ELR (cell line): ENCODE measurements at places on chromosomes 2 and 18.

GRCh38 chr2:133642791-133643191 is 74.5 kb upstream of the NCKAP5 start:
- no peak for DNase-seq

- DNase-seq: no peak
Measured at GRCh38 chr18:23772327-23773024, 83.2 kb downstream of the LAMA3 start.

DNA sequence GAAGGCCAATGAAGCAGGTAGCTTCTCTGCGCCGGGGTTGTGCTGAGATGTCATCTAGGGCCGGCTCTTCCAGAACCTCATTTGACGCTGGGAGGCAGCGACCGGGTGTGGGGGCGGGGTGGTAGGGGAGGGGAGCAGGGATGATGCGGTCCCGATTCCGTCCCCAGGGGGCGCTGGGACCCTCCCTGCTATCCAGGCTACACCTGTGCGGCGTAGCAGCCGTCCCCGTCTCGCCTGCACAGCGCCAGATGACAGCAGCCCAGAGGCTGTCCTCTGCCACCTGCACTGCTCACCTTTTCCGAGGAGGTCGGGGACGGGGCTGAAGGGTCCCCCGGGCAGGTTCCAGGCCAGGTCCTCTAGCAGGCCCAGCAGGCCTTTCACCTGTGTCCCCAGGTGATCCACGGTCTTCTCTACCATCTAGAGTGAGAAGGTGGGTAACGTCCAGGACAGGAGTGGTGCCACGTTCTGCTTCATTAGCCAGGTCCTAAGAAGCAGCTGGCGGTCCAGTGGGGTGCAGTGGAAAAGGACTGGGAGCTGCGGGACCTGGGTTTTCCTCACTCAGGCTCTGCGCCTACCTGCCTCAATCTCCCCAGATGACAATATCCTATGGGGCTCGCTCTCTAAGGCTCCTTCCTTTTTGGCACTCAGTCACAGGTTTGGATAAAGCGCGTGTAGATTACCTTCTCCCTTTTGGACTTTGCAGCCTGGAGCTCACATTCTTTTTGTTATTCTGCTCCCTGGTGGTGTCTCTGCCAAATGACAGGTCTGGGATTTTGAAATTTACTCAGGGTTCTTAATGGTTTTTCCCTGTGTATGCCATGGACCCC is 56.0 kb upstream of the RAB6C start:
- DNase-seq: peak; percentile 29

DNA sequence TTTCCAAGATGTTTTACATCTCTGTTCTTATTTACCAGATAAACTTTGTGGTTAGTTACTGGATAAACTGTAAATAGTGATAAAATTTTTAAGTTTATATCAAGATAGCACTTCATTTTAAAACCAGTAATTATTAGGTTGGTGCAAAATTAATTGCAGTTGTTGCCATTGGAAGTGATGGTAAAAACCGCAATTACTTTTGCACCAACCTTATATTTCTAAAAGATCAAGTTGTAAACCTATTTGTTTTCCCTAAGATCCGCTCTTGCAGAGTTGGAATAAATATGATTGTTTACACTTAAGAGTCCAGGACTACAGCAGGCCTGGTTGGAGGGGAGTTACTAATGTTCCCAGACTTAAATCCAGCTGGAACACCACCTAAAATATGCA is 479 bp upstream of the AOX1 start:
- no peak for DNase-seq

DNA sequence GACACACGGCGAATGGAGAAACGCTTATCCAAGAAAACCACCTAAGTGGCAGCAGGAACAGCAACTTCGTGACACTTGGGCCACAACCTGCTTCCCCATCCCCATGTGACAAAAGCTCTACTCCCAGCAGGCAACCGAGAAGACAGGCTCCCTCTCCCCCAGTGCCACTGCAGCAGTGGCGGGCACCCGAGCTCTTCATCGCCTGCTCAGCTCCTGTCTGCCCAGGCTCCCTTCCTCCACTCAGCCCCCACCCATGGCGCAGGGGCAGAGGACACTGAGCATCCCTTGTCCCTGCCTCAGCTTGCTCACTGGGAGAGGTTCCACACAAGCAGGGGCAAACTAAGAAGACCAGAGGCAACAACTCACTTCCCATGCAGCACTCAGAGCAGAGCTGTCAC is 22.9 kb downstream of the SLC66A2 start:
- DNase-seq: no peak

GRCh38 chr2:64663402-64663801 is 9.7 kb upstream of the SERTAD2 start:
- no peak for DNase-seq

DNA sequence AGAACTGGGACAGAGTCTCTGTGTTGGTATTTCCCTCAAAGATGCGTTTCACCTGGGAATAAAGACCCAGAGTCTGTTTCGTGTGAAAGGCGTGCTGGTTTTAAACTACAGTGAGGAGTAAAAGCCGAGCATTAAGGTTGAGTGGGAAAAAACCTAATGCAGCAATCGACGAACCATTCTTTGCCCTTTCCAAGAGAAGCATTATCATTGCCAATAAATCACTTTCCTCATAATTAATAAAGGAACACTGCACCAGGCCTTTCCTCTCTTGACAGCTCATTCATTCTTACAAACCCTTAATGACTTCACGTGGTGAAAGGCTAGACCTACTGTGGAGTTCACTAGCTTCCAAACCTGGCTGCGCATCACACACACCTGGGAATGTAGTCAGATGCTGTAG is 896 bp upstream of the SLC8A1 start:
- no peak for DNase-seq

DNA sequence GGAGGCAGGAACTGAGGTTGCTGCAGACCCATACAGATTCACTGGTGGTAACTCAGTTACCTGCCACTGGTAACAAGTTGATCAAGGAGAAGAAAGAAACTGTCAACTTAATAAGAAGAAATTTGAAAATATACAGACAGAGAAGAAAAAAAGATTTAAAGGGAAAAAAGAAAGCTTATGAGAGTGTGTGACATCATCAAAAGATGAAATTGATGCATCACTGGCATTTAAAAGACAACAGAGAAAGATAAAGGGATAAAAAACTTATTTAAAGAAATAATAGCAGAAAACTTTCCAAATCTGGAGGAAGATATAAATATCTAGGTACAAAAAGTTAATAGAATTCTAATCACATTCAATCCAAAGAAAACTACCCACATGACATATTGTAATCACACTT is 1003.2 kb downstream of the TDRD15 start:
- DNase-seq: no peak

GRCh38 chr2:102753563-102754159 is 8.2 kb upstream of the TMEM182 start:
- peak; percentile 65 for DNase-seq

GRCh38 chr2:172464400-172465129 is 37.2 kb downstream of the ITGA6 start:
- DNase-seq: no peak

GRCh38 chr18:22826726-22827125 is 106.4 kb upstream of the RBBP8 start:
- DNase-seq: peak; percentile 41

- DNase-seq: no peak
Measured at GRCh38 chr2:107168141-107168540, 282.2 kb upstream of the ST6GAL2 start.

DNA sequence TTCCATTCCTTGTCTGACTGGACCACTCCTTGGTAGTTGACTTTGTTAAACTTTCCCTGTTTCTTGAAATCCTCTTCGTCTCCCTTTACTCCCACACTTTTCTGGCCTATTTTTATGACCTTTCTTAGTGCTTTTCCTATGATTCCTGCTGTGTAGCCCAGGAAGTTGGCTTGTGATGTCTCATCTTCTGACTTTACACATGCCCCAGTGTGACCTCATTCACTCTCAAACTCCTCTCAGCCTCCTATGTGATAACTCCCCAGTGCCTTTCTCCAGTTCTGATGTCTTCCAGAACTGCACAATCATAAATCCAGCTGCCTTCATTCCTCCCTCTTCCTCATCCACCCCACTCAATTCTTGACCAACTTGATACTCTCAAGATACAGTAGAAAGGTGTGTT is 407.6 kb downstream of the TGIF1 start:
- peak; percentile 78 for DNase-seq

DNA sequence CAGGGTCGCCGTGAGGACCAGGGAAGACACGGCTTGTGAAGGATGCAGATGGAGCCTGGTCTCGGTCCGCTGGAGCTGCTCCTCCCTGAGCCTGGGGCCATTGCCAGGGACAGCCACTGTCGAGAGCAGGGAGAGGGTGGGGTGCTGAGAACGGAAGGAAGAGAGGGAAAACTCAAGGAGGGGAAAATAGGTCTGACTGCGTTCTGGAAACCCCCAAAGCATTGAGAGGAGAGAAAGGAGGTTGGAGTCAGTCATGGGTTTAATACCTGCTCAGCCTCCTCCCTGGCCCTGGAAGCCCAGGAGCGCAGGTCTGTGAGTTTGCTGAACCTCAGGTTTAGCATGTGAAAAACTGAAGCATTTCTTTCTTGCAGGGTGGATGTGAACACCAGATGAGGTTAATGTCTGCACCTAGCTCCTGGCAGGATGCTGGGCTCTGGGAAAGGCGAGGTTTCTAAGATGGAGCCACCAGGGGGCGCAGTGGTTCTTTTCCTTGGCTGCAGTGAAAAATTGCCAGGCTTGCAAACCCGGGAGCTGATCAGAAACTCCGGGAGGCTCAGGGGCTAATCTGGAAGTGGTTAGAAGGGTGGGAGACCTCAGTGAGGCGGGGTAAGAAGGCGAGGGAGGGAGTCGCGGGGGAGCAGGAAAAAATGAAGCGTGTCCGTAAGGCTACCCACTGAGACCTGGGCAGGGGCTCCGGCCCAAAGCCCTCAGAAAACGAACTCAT is 33.6 kb upstream of the RNF149 start:
- DNase-seq: peak; percentile 85

DNA sequence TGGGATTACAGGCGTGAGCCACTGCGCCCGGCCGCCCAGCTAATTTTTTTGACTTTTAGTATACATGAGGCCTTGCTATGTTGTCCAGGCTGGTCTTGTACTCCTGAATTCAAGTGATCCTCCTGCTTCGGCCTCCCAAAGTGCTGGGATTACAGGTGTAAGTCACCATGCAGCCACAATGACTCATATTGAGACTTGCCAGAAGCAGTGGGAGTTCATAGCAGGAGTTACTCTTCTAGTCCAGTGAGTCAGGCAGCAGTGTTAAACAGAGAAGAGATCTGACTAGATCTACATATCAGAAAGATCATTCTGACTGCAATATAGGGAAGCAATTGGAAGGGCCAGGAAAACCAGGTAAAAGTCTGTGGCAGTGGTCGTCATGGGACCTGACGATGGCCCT is 1.5 kb upstream of the FLACC1 start:
- peak; percentile 92 for DNase-seq

GRCh38 chr2:36322108-36322507 is 33.5 kb upstream of the CRIM1 start:
- DNase-seq: peak; percentile 56

DNA sequence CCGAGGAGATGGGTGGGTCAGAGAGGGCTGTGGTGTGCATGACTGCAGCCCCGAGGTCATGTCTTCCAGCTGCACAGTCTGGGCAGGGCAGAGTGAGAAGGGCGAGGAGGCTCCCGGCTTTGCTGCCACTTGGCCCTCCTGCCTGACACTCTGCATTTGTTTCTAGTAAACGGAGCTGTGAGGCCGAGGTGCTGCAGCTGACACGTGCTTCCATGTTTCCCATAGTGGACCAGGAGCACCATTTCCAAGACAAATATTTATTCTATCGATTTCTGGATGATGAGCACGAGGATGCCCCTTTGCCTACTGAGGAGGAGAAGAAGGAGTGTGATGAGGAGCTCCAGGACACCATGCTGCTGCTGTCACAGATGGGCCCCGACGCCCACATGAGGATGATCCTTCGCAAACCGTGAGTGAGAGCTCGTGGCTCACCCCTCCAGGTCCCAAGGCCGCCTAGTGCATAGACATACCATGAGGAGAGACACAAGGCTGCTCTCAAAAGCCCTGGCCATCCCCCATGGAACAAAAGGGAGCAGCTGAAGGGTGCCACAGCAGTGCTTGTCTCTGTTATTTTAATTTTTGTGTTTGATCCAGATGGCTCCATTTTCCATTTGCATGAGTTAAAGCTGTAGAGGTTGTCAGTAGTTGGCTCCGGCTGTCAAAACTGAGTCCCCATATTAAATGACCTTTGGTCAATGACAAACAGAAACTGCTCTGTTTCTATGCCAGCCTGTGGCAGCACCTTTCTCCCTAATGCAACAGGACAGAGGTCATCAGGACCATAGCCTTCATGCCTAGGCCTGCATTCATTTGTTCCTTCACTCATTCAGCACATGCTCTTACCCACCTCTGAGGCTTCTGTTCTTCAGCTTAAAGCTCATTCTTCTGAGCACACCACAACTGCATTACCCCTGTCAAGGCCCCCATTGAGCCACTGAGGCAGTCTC is 108.3 kb upstream of the MAP3K20 start:
- no peak for DNase-seq

DNA sequence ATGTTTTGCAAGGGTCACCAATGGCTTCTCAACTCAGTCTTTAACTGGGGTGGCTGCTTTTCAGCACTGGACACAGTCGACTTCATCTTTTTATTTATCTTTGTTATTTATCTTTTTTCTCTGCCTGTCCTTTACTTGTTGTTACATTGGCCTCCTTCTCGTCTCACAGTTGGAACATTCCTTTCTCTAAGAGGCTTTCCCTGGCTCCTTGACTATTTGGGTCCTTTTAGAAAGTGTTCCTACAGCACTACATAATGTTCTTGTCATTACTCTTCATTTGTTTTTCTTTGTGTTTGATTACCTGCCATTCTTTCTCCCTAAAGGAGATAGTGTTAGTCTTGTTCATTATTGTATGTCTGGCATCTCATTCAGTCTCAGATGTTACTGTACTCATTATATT is 122.0 kb downstream of the KIAA1328 start:
- no peak for DNase-seq

DNA sequence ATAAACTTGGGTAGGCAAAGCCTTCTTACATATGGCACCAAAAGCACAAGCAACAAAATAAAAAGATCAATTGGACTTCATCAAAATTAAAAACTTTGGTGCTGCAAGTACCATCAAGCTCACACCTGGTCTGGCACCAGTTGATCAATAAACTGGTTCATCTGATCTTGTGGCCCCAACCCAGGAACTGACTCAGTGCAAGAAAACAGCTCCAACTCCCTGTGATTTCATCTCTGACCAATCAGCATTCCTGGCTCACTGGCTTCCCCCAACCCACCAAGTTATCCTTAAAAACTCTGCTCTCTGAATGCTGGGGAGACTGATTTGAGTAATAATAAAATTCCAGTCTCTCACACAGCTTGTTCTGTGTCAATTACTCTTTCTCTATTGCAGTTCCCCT is 8.4 kb downstream of the EPG5 start:
- peak; percentile 73 for DNase-seq

GRCh38 chr18:64956465-64956864 is 794.3 kb upstream of the CDH7 start:
- no peak for DNase-seq

- DNase-seq: peak; percentile 53
Measured at GRCh38 chr2:46679761-46680160, 200.4 kb downstream of the TMEM247 start.

GRCh38 chr18:74348581-74348980 is 32.9 kb downstream of the C18orf63 start:
- no peak for DNase-seq

- DNase-seq: peak; percentile 65
Measured at GRCh38 chr2:168348076-168348475, 100.7 kb upstream of the STK39 start.
